ENCODE measurements at places on chromosomes 3 and 15. TPM values are rescaled to one million over a fixed set of nuclear protein-coding genes. Genes with fewer than 3 reads are reported as not detected.

Gene BLM
- 64.1 TPM for total RNA-seq

Gene PIGX
- 54.3 TPM for total RNA-seq

GRCh38 chr3:171255236-171255806 lies 204.9 kb downstream of the TNIK start:
- DNase-seq, result peak; percentile 69
- peaks cover 19% of the 10 kb centered on the region for H3K36me3 ChIP-seq
- no peaks in the 10 kb centered on the region for H3K27me3 ChIP-seq
- peaks cover 86% of the 10 kb centered on the region for H3K4me1 ChIP-seq

GRCh38 chr3:181727341-181728032 lies 15.8 kb downstream of the SOX2 start:
- peak overlapping the region; percentile 65 for H3K27ac ChIP-seq
- peaks cover 81% of the 10 kb centered on the region for H3K27me3 ChIP-seq
- peaks cover 12% of the 10 kb centered on the region for H3K36me3 ChIP-seq

GRCh38 chr15:42712584-42712983 lies 24.3 kb downstream of the CDAN1 start:
- peaks cover 4% of the 10 kb centered on the region for H3K4me1 ChIP-seq
- H3K36me3 ChIP-seq, result no peaks in the 10 kb centered on the region
- H3K27ac ChIP-seq, result no peak overlapping the region

- no peak overlapping the region for H3K4me3 ChIP-seq
- DNase-seq, result no peak
- no peak overlapping the region for H3K27ac ChIP-seq
- H3K36me3 ChIP-seq, result peaks cover 69% of the 10 kb centered on the region
- H3K27me3 ChIP-seq, result no peaks in the 10 kb centered on the region
- peaks cover 25% of the 10 kb centered on the region for H3K4me1 ChIP-seq
These were observed 12.3 kb downstream of the HCLS1 start for GRCh38 chr3:121648219-121648958.

DNA sequence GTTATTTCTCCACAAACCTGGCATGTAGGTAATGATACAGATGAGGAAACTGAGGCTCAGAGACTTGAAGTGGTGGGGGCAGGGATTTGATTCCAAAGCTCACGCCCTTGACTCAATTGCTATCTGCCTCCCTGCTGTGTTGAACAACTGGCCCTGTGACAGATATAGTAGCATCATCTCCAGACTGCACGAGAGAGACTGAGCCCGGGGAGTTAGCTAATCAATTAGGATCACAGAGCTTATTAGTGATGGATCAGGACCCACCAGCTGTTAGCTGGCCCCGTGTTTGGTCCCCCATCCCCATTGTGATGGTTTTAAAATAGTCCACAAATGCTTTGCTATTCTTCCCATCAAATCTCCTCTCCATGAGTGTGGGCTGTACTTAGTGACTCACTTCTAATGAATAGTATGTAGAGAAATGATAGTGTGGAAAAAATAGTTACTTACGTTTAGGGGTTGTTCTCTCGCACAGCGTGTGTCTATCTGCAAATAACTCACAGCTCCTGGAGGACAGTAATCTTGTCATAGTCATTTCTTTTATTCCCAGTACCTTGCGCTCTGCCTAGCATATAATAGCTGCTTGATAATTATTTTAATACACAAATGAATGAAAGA lies 74.4 kb upstream of the KLF13 start:
- no peak overlapping the region for H3K27ac ChIP-seq
- H3K27me3 ChIP-seq, result peaks cover 16% of the 10 kb centered on the region
- no peak overlapping the region for H3K4me3 ChIP-seq
- peaks cover 21% of the 10 kb centered on the region for H3K4me1 ChIP-seq

GRCh38 chr3:38588371-38588971 lies 61.0 kb downstream of the SCN5A start:
- no peak overlapping the region for H3K27ac ChIP-seq
- DNase-seq, result no peak
- no peak overlapping the region for H3K4me3 ChIP-seq
- H3K27me3 ChIP-seq, result peaks cover 4% of the 10 kb centered on the region

GRCh38 chr3:57556459-57557084 lies 498 bp downstream of the PDE12 start:
- H3K27ac ChIP-seq, result peak overlapping the region; percentile 97
- peaks cover 36% of the 10 kb centered on the region for H3K4me1 ChIP-seq
- peaks cover 34% of the 10 kb centered on the region for H3K36me3 ChIP-seq
- no peak for DNase-seq
- no peaks in the 10 kb centered on the region for H3K27me3 ChIP-seq

DNA sequence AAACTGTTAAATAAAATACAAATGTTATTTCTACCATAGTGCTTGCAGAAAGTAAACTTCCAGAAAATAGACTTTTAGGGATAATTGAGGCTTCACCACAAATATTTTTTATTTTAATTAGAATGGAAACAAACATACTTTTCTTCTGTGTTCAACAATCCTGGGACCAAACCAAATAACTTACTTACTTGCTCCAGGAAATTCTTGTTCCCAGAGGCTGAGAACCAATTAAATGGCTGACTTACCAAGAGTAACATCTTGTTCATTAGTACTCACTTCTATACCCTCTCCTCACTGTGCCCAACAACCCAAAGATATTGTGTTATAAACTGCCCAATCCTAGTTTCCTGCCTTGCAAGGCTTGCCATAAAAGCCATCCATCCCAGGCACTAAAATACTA lies 172.2 kb upstream of the PFN2 start:
- H3K36me3 ChIP-seq, result no peaks in the 10 kb centered on the region
- no peaks in the 10 kb centered on the region for H3K27me3 ChIP-seq
- DNase-seq, result no peak

Measured in activated CD4-positive, alpha-beta T cell treated with anti-CD3 and anti-CD28 coated beads, Interleukin-2, amount 10 ng/mL, durations not matched to agents 24 days and 14 days (primary cell).